ENCODE measurements at places on chromosomes 5 and 9.

DNA sequence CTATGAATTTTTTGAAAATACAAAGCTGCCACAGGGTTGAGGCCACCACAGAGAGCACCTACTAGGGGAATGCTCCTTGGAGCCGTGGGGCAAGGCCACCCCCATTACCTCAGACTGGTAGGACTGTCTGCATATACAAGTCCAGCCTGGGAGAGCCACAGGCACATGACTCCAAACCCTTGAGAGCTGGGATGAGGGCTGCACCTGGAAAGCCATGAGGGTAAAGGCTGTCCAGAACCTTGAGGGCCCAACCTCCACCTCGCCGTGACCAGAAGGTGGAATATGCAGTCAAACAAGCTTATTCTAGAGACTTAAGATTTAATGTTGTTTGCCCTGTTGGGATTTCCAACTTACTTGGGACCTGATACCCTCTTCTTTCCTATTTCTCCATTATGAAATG is 69.5 kb upstream of the TSLP start:
- DNase-seq: no peak

DNA sequence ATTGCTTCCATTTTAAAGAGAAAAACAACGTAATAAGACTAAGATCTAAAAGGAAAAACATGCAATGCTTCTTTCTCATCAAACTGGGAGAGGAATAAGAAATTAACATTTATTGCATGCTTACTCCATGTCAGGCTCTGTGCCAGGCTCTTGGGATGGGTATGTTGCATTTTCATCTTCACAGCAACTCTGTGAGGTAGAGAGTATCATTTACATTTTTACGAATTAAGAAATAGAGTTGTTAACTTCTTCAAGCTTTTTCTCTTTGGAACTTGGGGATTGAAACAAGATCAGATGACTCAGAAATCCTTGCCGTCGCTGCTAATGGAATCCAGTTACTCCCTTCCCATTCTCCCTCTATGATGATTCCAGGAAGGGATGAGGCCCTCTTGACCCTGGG is 39.5 kb downstream of the PDE8B start:
- no peak for DNase-seq

DNA sequence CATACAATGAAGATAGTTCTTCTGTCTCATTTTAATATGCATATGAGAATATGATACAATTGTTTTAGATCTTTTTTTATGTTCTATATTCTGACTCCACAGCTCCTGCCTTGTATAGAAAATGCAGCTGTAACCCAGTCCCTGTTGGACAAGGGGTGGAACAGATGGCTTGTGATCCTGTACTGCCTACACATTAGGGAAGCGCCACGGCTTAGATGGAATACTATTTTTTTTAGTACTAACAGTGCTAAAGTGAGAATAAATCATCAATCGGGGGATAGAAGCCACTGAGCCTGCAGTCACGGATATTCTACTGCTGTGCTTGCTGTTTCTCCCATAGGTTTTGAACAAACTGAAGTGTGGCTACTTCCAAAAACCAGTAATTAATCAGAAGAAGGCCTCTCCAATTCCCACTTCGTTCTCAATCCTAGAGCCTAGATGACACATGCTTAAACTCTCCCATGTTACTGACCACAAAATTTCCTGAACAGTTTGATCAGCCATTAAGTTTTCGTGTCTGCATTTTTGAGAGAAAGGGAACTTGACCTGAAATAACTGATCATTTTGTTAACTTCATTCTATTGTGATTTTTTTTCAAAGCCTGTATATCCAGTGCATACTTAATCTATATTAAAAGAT is 150.3 kb downstream of the CDH18 start:
- DNase-seq: no peak

GRCh38 chr9:36045610-36046009 is 8.9 kb downstream of the RECK start:
- DNase-seq: no peak

GRCh38 chr5:134995850-134996402 is 28.2 kb downstream of the CATSPER3 start:
- DNase-seq: no peak
